ENCODE measurements at places on chromosomes 6 and 20. TPM values are rescaled to one million over a fixed set of nuclear protein-coding genes. Genes with fewer than 3 reads are reported as not detected.

LTB gene
- not detected for total RNA-seq

SSTR4 gene
- not detected for total RNA-seq

PPP1R3G gene
- total RNA-seq = 0.18 TPM

SULF2 gene
- 0.28 TPM for total RNA-seq

C4B gene
- 0.54 TPM for total RNA-seq

NPEPL1 gene
- total RNA-seq = 6.3 TPM

ILRUN gene
- 32.2 TPM for total RNA-seq

PTCRA gene
- total RNA-seq = not detected

ENPP1 gene
- 38.9 TPM for total RNA-seq

TASP1 gene
- total RNA-seq = 7.9 TPM

MUCL3 gene
- not detected for total RNA-seq

ENPP5 gene
- total RNA-seq = under 0.01 TPM

SLC35F1 gene
- not detected for total RNA-seq

Measured in IMR-90 (cell line).